Cardiac muscle cell (in vitro differentiated cells and primary cell): ENCODE measurements at places on chromosomes 2 and 18. TPM values are rescaled to one million over a fixed set of nuclear protein-coding genes. Genes with fewer than 3 reads are reported as not detected.

- peaks cover 59% of the 10 kb centered on the region for H3K27me3 ChIP-seq
- no peak overlapping the region for H3K27ac ChIP-seq
- H3K36me3 ChIP-seq = no peaks in the 10 kb centered on the region
- DNase-seq = no peak
These were observed 81.6 kb downstream of the CIB4 start for GRCh38 chr2:26559556-26559955.

GRCh38 chr2:135238651-135239050 lies 186.6 kb downstream of the RAB3GAP1 start:
- no peaks in the 10 kb centered on the region for H3K4me1 ChIP-seq
- H3K36me3 ChIP-seq = no peaks in the 10 kb centered on the region
- H3K4me3 ChIP-seq = no peak overlapping the region
- no peak for DNase-seq
- no peak overlapping the region for H3K27ac ChIP-seq
- H3K27me3 ChIP-seq = no peaks in the 10 kb centered on the region

The LYPD6 gene
- total RNA-seq = 7.6 and 10.7 TPM in 2 replicates

The POTEC gene
- not detected in 2 replicates for total RNA-seq

DNA sequence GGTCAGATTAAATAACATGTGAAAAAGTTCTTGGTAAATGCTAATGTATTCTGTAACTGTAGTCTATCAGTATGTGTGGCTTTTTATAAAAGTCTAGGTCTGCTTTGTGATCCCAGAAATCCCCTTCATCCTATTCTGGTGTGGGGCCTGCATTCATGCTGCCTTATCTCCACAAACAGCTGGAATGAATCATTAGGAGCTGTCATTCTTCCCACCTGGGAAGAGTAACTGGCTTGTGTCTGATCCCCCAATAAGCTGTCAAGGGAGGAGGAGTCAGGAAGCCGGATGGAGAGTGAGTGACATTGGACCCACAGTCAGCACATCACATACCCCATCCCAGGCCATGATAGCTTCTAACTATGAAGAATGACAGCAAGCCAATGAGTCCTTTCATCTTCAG lies 81.1 kb upstream of the EPHA4 start:
- H3K4me1 ChIP-seq = no peaks in the 10 kb centered on the region
- no peak overlapping the region for H3K27ac ChIP-seq
- peak; percentile 2 for DNase-seq
- no peak overlapping the region for H3K4me3 ChIP-seq
- no peaks in the 10 kb centered on the region for H3K36me3 ChIP-seq

- peak; percentile 69 for DNase-seq
- no peaks in the 10 kb centered on the region for H3K36me3 ChIP-seq
- H3K27me3 ChIP-seq = no peaks in the 10 kb centered on the region
- no peak overlapping the region for H3K27ac ChIP-seq
- peaks cover 7% of the 10 kb centered on the region for H3K4me1 ChIP-seq
- H3K4me3 ChIP-seq = no peak overlapping the region
These were observed 34.0 kb downstream of the EML6 start for GRCh38 chr2:54757500-54757899.

The TUBA4A gene
- 1.6 and 2.6 TPM in 2 replicates for total RNA-seq

DNA sequence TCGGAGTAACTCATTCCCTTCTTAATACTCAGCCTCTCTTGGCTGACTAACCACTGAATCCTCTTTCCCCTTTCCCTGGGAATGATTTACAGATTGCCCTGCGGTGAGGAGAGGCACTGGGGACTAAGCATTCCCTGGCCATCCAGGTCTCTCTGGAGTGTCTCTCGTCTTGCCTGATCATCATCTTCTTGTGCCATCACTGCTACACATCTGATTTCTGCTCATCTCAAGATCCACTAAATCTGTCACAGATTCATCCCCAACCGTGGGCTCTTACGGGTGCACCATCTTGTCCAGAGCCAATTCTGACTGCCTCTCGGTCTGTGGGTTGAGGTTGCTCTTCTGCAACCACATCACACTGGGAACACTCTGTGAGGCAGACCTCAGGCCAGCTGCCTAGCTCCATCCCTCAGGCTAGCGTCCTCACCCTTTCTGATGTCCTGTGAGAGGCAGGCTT lies 12.0 kb downstream of the SFTPB start:
- no peak overlapping the region for H3K4me3 ChIP-seq
- no peaks in the 10 kb centered on the region for H3K4me1 ChIP-seq
- no peak for DNase-seq
- H3K27me3 ChIP-seq = no peaks in the 10 kb centered on the region
- no peak overlapping the region for H3K27ac ChIP-seq

The TUBA4B gene
- total RNA-seq = not detected in 2 replicates

The IKZF2 gene
- total RNA-seq = 7.9 and 10.8 TPM in 2 replicates

DNA sequence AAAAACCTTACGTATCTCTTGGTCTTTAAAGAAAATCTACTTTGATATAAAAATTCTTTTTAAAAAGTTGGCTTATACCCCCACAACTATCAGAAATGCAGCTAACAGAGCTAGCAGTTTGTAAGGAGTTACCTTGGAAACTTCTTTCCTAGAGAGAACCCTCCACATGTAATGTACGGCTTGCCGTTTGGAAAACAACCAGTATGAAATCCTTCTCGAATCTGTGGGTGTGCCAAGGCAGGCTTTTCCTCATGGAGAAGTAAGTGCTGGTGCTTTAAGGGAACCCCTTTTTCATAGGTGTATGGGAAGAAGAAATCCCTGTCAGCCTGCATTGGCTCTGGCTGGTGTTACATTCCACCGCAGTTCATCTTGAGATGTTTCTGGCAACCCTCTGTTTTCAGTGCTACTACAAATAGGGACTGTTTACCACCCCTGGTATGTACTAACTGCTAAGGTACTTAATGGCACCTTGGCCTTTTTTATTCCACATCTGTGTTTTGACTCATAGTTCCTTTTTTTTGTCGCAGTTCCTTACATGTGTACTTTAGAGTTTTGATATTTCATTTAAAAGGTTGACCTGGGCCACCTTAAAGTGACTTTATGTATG lies 248.4 kb downstream of the FHOD3 start:
- no peak overlapping the region for H3K4me3 ChIP-seq
- H3K4me1 ChIP-seq = peaks cover 36% of the 10 kb centered on the region
- H3K27me3 ChIP-seq = no peaks in the 10 kb centered on the region
- DNase-seq = no peak

DNA sequence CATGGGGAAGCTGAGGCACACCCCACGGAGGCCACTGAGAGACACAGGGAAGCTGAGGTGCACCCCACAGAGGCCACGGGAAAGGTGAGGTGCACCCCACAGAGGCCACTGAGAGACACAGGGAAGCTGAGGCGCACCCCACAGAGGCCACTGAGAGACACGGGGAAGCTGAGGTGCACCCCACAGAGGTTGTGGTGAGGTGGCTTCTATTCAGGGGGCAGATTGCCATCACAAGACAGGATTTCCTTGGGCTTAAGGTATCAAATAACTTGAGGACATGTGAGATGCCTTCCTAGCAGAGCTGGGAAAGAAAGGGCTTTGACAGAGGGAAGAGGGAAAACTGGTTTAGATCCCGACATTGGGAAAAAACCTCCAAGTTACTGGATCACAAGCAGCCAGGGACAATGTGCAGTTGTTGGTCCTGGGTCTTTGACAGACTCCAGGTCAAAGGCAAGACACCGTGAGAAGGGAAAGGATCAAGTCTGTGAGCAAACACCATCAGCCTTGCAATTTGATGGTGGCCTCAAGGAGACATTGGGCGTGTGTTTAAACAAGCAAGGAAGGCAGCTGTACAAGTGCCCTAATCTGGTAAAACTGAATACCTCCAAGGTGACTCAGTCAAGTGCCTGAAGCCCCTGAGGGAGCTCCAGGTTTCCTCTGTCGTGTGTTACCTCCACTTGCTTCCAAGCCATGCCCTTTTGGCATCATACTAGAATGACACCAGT lies 133.2 kb upstream of the EPAS1 start:
- no peaks in the 10 kb centered on the region for H3K27me3 ChIP-seq
- peaks cover 11% of the 10 kb centered on the region for H3K4me1 ChIP-seq
- no peaks in the 10 kb centered on the region for H3K36me3 ChIP-seq
- H3K27ac ChIP-seq = no peak overlapping the region
- H3K4me3 ChIP-seq = no peak overlapping the region
- peak; percentile 29 for DNase-seq

DNA sequence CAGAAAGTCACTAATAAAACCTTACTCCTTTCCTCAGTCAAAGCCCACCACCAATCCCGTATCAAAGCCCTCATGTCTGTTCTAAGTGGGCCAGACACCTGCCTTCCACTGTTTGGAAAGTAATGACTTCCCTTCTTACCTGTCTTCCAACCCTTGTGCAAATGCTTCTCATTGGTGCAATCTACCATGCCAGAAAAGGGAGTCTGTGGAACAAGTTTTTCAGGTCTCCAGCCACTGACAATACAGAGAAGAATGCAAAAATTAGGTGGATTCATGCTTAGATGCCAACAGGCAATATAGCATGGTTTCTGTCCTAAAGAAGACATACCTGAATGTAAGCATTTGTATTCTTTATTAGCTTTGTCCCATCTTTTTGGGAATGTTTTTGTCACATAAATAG lies 1140.6 kb upstream of the LRRTM1 start:
- no peak overlapping the region for H3K4me3 ChIP-seq
- H3K27me3 ChIP-seq = no peaks in the 10 kb centered on the region
- no peaks in the 10 kb centered on the region for H3K4me1 ChIP-seq
- H3K27ac ChIP-seq = no peak overlapping the region

The ZNF804A gene
- 0.25 TPM in 1 of 2 replicates, not detected in the other for total RNA-seq

- no peaks in the 10 kb centered on the region for H3K4me1 ChIP-seq
- H3K4me3 ChIP-seq = no peak overlapping the region
- no peaks in the 10 kb centered on the region for H3K36me3 ChIP-seq
- no peaks in the 10 kb centered on the region for H3K27me3 ChIP-seq
- no peak for DNase-seq
- H3K27ac ChIP-seq = no peak overlapping the region
These were observed 53.2 kb upstream of the SLC4A10 start for GRCh38 chr2:161571051-161571429.

- H3K27ac ChIP-seq = no peak overlapping the region
- DNase-seq = no peak
- H3K4me1 ChIP-seq = no peaks in the 10 kb centered on the region
- no peak overlapping the region for H3K4me3 ChIP-seq
These were observed 247.8 kb downstream of the DOK6 start for GRCh38 chr18:69648486-69648885.

DNA sequence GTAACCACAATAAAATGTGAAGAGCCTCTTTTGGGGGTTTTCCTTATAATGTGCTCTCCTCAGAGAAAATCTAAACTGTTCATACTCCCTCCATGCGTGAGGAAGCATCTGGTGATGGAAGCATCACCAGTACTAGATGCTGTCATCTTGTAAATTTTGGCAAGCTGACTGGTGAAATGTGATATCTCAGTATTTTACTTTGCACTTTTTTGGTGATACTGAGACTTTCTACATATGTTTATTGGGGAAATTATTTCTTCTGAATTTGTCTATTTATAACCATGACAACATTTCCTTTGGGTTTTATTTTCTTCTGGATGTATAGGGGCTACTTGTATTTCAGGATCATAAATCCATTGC lies 95.9 kb upstream of the DLGAP1 start:
- no peak overlapping the region for H3K4me3 ChIP-seq
- no peak overlapping the region for H3K27ac ChIP-seq
- no peak for DNase-seq
- H3K27me3 ChIP-seq = no peaks in the 10 kb centered on the region
- H3K4me1 ChIP-seq = no peaks in the 10 kb centered on the region

DNA sequence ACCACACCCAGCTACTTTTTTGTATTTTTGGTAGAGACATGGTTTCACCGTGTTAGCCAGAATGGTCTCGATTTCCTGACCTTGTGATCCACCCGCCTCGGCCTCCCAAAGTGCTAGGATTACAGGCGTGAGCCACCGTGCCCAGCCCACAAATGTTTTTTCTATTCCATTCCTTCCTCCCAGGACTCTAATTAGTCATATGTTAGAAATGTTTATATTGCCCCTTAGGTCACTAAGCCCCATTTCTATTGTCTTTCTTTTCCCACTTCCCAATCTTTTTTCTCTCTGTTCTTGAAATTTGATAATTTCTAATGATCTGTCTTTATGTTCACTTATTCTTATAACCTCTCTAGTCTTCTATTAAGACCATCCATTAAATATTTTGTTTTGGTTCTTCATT lies 31.3 kb upstream of the CDCA7 start:
- no peaks in the 10 kb centered on the region for H3K4me1 ChIP-seq
- no peak for DNase-seq
- H3K36me3 ChIP-seq = no peaks in the 10 kb centered on the region
- H3K4me3 ChIP-seq = no peak overlapping the region
- H3K27ac ChIP-seq = no peak overlapping the region

- H3K4me3 ChIP-seq = no peak overlapping the region
- no peaks in the 10 kb centered on the region for H3K27me3 ChIP-seq
- H3K36me3 ChIP-seq = no peaks in the 10 kb centered on the region
These were observed 119.0 kb upstream of the ZFP36L2 start for GRCh38 chr2:43345391-43345813.

DNA sequence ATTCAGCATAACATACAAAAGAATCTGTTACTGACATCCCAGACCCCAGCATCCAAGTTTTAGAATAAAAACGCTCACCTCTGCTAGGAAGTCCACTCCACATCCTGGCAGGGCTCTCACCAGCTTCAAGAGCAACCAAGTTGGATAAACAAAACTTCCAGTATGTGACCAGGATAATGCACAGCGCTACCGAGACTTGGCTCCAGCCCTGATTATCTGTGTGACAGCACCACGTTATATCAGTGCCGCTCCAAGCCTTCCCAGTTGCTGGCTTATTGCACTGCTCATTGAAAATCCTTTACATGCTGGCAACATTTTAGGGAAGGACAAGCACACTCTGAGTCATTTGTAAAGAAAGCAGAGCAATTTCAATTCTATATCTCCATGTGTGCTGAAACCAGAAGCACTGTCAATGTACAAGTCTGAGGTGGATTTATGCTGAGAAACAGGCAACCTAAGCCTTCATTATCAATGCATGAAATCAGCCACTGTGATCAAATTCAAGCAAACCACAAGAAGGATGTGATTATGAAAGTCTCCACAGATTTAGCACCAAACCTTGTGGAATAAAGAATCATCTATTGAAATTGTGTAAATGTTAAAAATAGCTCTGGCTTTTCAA lies 115.7 kb downstream of the ZNF385B start:
- H3K4me3 ChIP-seq = no peak overlapping the region
- peaks cover 22% of the 10 kb centered on the region for H3K4me1 ChIP-seq
- peak; percentile 7 for DNase-seq
- H3K36me3 ChIP-seq = no peaks in the 10 kb centered on the region
- H3K27me3 ChIP-seq = no peaks in the 10 kb centered on the region
- no peak overlapping the region for H3K27ac ChIP-seq

The CGREF1 gene
- total RNA-seq = 0.48 and 1.8 TPM in 2 replicates

The DTYMK gene
- total RNA-seq = 31.1 and 47.7 TPM in 2 replicates

DNA sequence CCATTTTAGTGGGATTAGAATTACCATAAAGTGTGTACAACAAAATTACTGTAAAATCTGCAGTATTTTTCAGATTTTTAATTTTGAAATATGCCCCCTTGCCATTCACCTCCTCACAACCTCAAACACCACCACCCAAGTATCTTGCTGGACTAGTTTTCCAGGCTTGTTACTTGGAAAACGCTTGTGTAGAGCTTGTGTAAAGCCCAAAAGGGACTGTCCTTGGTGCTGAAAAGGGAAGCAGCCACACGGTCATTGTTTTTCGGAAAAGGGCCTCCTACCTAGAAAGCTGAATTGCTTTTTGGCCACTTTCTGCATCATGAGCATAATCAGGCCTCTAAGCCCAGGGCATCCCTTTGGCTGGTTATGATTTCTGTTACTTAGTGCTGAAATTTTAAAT lies 563.4 kb downstream of the LRRTM4 start:
- no peak overlapping the region for H3K27ac ChIP-seq
- no peaks in the 10 kb centered on the region for H3K4me1 ChIP-seq
- no peaks in the 10 kb centered on the region for H3K36me3 ChIP-seq
- no peaks in the 10 kb centered on the region for H3K27me3 ChIP-seq
- DNase-seq = peak; percentile 2
